ENCODE measurements at places on chromosomes 5 and 9.

- H3K4me3 ChIP-seq: peak overlapping the region; percentile 18
- H3K4me1 ChIP-seq: peaks cover 17% of the 10 kb centered on the region
- H3K27me3 ChIP-seq: no peaks in the 10 kb centered on the region
- H3K27ac ChIP-seq: peak overlapping the region; percentile 76
- peak; percentile 6 for ATAC-seq
- H3K36me3 ChIP-seq: no peaks in the 10 kb centered on the region
Observed at GRCh38 chr9:129776566-129776937, 23.7 kb upstream of the PTGES start.

GRCh38 chr9:82797534-82797933 lies 265.4 kb downstream of the RASEF start:
- H3K27ac ChIP-seq: no peak overlapping the region
- no peak overlapping the region for H3K4me3 ChIP-seq
- H3K4me1 ChIP-seq: no peaks in the 10 kb centered on the region
- H3K27me3 ChIP-seq: no peaks in the 10 kb centered on the region
- H3K36me3 ChIP-seq: no peaks in the 10 kb centered on the region

DNA sequence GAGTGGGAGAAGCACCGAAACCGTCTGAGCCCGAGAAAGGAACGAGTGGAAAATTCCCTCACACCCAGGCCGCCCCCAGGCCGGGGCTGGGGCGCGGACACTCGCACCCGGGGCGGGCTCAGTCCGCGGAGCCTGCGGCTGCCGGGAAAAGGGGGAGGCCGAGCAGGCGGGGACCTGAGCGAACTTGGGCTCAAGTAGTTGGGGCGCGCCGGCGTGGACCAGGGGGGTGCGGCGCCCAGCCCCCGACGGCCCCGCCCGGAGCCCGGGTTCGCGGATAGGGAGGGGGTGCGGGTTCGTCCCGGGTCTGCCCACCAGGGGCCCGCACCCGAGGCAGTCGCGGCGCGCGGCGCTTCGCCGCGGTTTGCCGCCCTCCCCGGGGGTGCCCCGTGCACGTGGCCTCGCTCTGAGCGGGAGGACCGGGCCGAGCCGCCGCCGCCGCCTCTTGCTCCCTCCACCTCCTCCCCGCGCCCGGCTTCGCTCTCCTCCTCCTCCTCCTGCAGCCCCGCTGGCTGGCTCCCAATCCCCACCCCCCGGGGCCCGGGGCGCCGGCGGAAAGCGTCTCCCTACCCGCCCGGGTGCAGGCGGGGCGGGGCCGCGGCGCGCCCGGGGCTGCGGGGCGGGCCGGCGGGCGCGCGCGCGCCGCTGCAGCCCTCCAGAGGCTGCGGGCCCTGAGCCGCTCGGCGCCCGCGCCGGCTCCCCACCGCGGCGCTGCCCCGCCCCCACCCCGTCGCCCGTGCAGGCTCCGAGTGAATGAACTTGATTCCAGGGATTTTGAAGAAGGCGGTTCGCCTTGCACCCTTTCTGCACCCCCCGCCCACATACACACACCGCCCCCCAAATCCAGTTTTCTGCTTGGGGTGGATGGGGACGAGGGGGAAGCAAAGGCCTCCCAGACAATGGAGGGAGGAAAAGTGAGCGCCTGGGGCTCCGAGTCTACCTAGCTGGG lies 1.3 kb upstream of the NFIB start:
- peak; percentile 80 for ATAC-seq
- H3K4me3 ChIP-seq: peak overlapping the region; percentile 96

DNA sequence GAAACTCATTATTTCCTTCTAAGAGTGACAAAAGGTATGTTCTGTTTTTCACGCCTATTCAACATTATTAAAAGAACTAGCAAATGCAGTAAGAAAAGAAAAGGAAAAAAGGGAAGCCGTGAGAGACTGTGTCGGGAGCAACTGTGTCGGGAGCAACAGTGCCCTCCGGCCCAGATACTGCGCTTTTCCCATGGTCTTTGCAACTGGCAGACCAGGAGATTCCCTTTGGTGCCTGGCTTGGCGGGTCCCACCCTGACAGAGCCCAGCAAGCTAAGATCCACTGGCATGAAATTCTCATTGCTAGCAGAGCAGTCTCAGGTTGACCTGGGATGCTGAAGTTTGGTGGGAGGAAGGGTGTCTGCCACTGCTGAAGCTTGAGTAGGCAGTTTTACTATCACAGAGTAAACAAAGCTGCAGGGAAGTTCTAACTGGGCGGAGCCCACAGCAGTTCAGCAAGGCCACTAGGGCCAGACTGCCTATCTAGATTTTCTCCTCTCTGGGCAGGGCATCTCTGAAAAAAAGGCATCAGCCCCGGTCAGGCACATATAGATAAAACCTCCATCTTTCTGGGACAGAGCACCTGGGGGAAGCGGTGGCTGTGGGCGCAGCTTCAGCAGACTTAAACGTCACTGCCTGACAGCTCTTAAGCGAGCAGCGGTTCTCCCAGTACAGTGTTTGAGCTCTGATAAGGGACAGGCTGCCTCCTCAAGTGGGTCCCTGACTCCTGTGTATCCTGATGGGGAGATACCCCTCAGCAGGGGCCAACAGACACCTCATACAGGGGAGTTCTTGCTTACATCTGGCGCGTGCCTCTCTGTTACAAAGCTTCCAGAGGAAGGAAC lies 1237.4 kb upstream of the CDH18 start:
- H3K4me3 ChIP-seq: no peak overlapping the region
- H3K27ac ChIP-seq: no peak overlapping the region
- no peaks in the 10 kb centered on the region for H3K27me3 ChIP-seq
- H3K36me3 ChIP-seq: no peaks in the 10 kb centered on the region
- no peaks in the 10 kb centered on the region for H3K4me1 ChIP-seq
- no peak for ATAC-seq

DNA sequence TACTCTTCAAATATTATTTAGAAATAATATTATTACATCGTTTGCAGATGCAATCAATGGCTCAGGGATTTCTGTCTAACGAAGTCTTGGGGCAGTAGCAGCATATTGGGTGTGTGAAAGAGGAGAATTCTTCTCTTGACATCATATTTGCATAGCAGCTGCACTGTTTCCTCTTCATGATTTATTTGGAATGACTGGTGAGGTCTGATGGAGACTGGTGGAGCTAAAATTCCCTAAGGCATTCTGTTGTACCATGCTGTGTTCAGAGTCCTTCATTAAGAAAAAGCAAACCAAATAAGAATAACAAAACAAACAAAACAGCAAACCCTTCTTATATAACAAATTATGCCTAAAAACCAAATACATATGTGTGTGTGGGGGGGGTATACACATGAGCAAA lies 177.6 kb downstream of the DIRAS2 start:
- H3K36me3 ChIP-seq: no peaks in the 10 kb centered on the region
- H3K27me3 ChIP-seq: peaks cover 26% of the 10 kb centered on the region
- no peaks in the 10 kb centered on the region for H3K4me1 ChIP-seq
- H3K27ac ChIP-seq: no peak overlapping the region

DNA sequence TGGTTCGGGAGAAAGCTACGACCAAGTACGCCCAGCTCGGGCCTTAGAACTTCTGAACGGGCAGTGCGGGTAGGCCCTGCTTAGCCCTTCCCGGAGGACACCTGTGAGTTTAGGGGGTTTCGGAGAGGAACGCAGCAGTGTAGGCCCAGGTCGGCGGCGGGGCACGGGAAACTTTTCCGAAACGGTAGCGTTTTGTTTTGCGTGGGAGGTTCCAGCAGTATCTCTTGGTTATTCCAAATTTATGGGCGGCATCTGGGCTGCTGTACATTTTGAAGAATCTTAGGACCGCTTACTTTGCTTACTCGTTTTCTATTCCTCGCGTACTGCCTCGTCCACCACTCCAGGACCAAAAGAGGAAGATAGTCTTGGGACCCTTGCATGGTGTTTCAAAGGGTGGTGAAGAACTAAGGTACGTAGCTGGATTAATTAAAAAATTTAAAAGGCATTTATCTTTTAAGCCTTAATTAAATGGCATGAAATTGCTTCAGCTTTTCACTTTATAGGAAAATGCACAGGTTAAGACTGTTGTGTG lies 492 bp downstream of the TENT2 start:
- peak; percentile 78 for ATAC-seq
- H3K4me1 ChIP-seq: peaks cover 3% of the 10 kb centered on the region
- peak overlapping the region; percentile 69 for H3K27ac ChIP-seq
- peak overlapping the region; percentile 64 for H3K4me3 ChIP-seq
- no peaks in the 10 kb centered on the region for H3K36me3 ChIP-seq

DNA sequence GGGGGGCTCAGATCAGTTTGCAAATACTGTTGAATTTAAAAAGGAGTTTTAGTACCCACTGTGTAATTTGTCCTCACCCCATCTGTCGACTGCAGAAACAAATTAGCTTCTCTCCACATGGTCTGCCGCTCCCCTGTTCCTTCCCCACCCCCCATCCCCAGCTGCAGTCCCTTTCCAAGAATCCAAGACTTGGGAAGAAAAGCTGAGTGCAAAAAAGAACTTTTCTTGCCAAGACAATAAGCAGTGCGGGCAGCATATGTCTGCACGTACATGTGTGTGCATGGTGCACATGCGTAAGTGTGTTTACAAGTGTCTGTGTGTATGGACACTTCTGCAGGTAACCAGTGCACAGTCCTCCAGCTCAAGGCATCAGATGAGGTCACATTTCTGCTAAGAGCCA lies 125.7 kb upstream of the SMIM23 start:
- ATAC-seq: no peak
- H3K4me3 ChIP-seq: no peak overlapping the region
- no peaks in the 10 kb centered on the region for H3K36me3 ChIP-seq
- H3K27me3 ChIP-seq: peaks cover 7% of the 10 kb centered on the region

DNA sequence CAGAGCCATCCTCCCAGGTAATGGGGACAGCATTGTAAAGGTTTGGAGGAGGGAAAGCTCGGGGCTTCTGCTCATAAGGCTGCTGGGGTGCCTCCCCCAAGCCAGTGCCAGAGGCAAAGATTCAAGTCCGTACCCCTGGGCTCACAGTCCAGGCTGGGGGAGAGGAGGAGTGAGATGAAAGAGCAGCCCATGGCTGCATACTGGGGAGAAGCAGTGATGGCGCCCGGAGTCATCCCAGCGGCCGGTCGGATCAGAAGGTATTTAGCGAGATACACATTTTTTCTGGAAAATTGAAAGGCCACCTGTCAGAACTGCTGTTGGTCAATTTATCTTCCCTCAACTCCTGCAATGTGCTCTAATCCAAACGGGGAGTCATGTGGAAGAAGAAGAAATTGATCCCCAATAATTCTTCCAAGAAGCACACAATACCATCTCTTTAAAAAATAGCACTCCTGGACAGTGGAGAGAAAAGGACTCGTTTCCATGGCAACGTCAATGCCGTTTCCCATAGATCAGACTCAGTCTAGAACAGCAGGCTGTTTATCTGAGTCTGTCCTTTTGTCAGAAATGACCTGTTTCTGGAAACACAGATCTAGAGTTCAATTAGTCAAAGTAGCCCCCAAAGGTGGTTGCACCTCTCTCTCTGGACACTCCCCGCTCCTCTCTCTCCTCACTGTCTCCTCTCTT lies 65.9 kb downstream of the NSG2 start:
- no peaks in the 10 kb centered on the region for H3K36me3 ChIP-seq
- no peak for ATAC-seq
- H3K27me3 ChIP-seq: peaks cover 11% of the 10 kb centered on the region
- no peaks in the 10 kb centered on the region for H3K4me1 ChIP-seq
- no peak overlapping the region for H3K4me3 ChIP-seq

GRCh38 chr5:74073257-74073656 lies 447.3 kb downstream of the ARHGEF28 start:
- no peaks in the 10 kb centered on the region for H3K27me3 ChIP-seq
- no peaks in the 10 kb centered on the region for H3K36me3 ChIP-seq
- H3K27ac ChIP-seq: no peak overlapping the region
- no peaks in the 10 kb centered on the region for H3K4me1 ChIP-seq
- no peak for ATAC-seq
- H3K4me3 ChIP-seq: no peak overlapping the region

DNA sequence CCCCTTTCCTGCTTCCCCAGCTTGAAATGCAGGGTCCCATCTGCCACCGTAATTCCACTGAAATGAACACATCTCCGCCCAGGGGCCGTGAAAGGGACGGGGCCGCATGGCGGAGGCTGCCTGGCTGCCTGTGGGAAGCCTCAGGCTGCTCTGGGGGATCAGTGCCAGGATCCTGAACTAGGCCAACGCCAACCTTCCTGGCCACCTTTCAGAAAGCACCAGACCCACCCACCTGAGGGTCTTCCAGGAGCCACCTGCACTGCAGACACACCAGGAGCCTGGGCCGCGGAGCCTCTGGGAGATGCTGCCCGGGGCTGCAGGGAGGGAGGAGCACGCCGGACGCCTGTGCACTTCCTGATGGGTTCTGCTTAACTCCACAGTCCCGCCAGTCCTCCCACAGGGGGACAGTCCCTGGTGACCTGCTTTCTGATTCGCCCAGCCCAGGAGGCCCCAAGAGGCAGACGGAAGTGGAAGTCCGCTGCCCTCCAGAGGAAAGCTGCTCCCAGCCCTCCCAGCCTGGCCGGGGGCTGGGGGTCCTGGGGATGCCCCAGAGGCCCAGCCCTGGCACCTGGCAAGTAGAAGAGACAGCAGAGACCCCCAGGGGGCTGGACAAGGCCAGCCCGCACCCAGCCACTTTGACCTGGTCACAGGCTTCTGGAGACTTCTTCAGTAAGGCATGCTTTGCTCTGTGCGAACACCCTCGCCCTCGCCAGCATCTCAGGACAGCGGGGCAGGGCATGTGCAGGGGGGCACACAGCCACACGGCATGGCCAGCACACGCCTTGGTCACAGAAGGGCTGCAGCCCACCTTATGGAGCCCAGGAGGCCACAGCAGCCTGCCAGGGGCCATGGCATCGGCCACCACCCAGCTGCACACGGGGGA lies at the start of gene CARD9:
CARD9 (minus strand) TSS at position 370 of the 883 bp plus-strand sequence. CDS start 1,591 bp downstream, outside the sequence.
- no peaks in the 10 kb centered on the region for H3K4me1 ChIP-seq
- no peak within 1 kb of the TSS for H3K27ac ChIP-seq
- H3K4me3 ChIP-seq: no peak within 1 kb of the TSS
- no peaks in the 10 kb centered on the region for H3K27me3 ChIP-seq
- peak; percentile 24 for ATAC-seq

DNA sequence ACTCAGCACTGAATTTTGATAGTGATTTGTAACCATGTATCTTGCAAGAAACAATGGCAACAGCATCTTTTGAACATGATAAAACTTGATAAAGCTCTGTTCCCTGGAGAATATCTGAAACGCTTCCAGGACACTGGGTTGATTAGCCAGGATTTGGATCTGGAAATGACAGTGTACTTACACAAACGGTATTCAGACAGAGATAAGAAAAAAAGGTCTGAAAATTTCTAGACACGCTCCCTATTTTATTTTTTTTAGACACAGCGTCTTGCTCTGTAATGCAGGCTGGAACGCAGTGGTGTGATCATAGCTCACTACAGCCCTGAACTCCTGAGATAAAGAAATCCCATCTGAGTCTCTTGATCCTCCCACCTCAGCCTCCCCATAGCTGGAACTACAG lies 109.0 kb downstream of the GNAQ start:
- no peak overlapping the region for H3K27ac ChIP-seq
- no peaks in the 10 kb centered on the region for H3K36me3 ChIP-seq
- H3K4me1 ChIP-seq: peaks cover 2% of the 10 kb centered on the region
- H3K4me3 ChIP-seq: no peak overlapping the region

DNA sequence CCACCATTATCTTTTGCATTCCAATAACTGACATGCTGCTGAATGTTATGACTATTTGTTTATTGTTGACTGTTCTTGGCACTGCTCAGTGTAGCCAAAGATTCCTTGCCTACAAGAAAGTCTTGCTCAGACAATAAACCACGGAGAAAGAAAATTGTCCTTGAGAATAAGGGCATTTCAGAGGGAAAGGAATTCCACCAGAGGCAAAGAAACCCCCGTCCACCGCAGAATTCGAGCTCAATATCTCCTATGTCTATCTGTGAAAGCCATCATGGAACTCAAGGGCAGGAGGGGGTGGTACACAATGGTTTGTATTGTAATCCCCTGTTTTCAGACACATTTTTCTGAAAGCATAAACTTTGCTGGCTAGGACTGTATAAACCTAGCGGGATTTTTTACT lies 70.3 kb upstream of the ADAMTS16 start:
- no peak overlapping the region for H3K27ac ChIP-seq
- no peaks in the 10 kb centered on the region for H3K36me3 ChIP-seq
- H3K27me3 ChIP-seq: no peaks in the 10 kb centered on the region
- H3K4me3 ChIP-seq: no peak overlapping the region
- no peaks in the 10 kb centered on the region for H3K4me1 ChIP-seq

All from gastroesophageal sphincter (tissue), 4 donors.